ENCODE measurements at places on chromosomes 2 and 18. TPM values are rescaled to one million over a fixed set of nuclear protein-coding genes. Genes with fewer than 3 reads are reported as not detected.

GRCh38 chr18:75418293-75419005 is 9.1 kb downstream of the SMIM21 start:
- no peak for DNase-seq

- no peak for DNase-seq
Measured at GRCh38 chr18:13543811-13544732, 182.3 kb downstream of the FAM210A start.

- DNase-seq, result no peak
Measured at GRCh38 chr2:149781263-149781808, 193.8 kb upstream of the MMADHC start.

- DNase-seq, result no peak
Measured at GRCh38 chr2:48448274-48449061, 81.5 kb upstream of the STON1 start.

Gene SLC4A3
- total RNA-seq, result 6.7 TPM

Gene LYG2
- total RNA-seq, result not detected

GRCh38 chr2:151560289-151560688 is 150.6 kb downstream of the RIF1 start:
- no peak for DNase-seq

- no peak for DNase-seq
Measured at GRCh38 chr2:64243081-64244036, 99.1 kb upstream of the PELI1 start.

DNA sequence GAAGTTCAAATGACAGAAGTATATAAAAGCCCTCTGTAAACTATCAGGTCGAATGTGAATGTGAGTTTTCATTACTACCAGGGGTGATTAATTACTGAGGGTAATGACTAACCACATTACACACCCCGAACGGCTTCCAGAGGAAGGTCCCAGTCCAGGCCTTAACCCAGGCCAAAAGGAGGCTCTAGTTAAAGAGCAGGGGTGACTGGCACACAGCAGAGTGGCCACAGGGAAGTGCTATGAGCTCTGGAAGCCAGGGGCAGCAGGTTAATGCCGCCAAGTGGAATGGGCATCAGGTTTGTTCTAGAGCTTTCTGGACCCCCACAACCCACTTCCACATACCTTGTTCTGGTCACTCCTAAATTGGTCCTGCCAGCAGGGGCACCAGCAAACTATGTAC is 87.7 kb downstream of the BCL11A start:
- no peak for DNase-seq

GRCh38 chr18:58216071-58216481 is 172.1 kb downstream of the NEDD4L start:
- no peak for DNase-seq

- DNase-seq, result no peak
Measured at GRCh38 chr2:63425606-63426005, 162.7 kb downstream of the WDPCP start.

Gene ACTG2
- 13.2 TPM for total RNA-seq

- no peak for DNase-seq
Measured at GRCh38 chr2:212547716-212548454, 9.3 kb upstream of the ERBB4 start.

Gene REEP1
- 0.96 TPM for total RNA-seq

DNA sequence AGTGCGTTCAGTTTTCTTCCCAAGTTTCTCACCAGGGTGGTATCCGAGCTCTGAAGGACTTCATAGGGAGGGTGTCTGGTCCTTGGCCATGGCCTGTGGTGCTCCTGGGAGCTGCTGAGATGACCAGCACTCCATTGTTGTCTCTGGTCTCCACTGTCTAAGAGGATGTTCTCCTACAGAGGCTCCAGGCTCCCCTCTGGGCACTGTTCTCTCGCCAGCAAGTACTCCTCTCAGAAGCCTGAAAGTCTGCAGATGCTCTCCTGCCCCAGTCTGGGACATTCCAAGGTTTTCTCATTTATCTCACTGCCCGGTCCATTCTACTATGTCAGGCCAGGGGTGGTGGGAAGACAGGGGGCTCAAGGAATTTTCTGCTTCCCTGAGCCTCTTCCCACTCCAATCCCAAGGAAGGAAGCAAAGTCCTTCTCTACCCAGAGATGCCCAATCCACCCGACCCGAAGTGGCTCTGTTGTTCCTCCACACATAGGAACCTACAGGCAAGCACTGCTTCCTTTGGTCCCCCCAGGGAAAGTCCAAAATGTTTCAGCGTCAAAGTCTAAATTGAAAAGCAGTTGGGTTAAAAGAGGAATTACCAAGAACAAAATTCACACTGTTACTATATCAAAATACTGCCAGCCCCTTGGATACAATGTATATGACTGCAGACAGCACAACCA is 110.5 kb downstream of the GYPC start:
- no peak for DNase-seq

DNA sequence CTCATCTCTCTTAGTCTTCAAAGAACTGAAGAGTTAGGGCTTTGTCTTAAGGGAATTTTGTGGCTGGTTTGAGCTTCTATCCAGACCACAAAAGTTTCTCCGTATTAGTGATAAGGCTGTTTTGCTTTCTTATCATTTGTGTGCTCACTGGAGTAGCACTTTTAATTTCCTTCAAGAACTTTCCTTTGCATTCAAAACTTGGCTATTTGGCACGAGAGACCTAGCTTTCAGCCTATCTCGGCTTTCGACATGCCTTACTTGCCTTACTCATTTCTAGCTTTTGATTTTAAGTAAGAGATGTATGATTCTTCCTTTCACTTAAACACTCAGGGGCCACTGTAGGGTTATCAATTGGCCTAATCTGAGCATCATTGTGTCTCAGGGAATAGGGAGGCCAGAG is 29.9 kb downstream of the HDHD2 start:
- DNase-seq, result no peak

DNA sequence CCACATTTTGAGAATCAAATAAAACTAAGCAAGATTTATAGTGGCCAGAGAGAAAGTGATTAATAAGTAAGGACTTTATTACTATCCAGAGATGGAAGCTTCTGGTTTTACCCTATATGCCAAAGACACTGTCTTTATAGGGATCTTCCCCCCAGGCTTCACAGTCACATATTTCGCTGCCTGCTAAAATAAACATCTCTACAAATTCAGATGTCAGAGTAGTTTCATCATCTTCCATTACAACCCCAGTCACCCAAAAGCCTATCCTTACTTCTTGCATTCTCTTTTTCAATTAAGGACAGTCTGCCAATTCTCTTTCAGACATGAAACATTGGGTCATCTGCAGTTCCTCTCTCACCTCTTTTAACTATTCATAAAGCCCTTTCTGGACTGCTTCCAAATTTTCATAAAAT is 28.3 kb downstream of the CREB1 start:
- DNase-seq, result no peak

- no peak for DNase-seq
Measured at GRCh38 chr2:101790416-101790815, 92.9 kb downstream of the MAP4K4 start.

Data from mesenteric fat pad (tissue), 1 donor.